ENCODE measurements at places on chromosomes 6 and 20. TPM values are rescaled to one million over a fixed set of nuclear protein-coding genes. Genes with fewer than 3 reads are reported as not detected.

The LAMA2 gene
- 2.0 TPM for total RNA-seq

The EYA2 gene
- not detected for total RNA-seq

The RIPPLY2 gene
- not detected for total RNA-seq

The KIFC1 gene
- 76.9 TPM for total RNA-seq

The LKAAEAR1 gene
- 0.47 TPM for total RNA-seq

The RNF144B gene
- 2.1 TPM for total RNA-seq

The CEP57L1 gene
- total RNA-seq: 25.1 TPM

The HAO1 gene
- total RNA-seq: not detected

The ANKRD66 gene
- not detected for total RNA-seq
